Activated T-cell treated with anti-CD3 and anti-CD28 coated beads for 48 hours (primary cell): ENCODE measurements at places on chromosomes 1 and 21.
A peak's percentile ranks its signal among the peaks of the same experiment; 100 is the strongest.

DNA sequence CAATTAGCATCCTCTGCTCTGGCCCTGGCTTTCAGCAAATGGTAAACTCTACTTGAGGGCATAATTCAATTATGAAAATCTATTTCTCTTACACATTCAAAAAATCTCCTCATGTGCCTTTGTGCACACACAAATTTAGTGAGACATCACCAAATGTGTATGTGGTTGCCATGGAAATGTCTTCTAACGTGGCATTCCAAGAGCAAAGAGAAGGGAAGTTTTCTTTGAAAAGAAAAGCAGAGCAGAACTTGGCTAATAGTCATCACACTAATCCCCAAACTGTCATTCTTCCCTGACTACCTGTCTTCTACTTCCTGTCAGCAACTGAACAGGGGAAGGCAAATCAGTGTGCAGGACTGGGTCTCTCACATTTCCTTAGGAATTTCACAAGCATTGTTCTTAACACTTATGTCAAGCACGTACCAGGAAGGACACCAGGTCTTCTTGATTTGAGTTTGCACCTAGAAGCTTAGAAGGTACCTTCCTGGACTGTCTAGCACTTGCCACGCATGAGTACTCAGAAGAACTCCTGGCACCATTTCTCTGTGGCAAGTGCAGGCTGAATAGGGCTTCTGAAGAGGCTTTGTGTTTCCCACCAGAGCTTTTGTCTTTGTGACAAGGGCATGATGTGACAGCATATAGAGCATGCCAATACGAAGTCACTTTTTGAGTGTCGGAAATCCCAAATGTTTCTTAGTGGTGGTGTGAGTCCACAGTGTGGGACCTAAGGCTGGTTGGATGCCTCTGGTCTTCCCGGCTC is 32.3 kb downstream of the MAN1C1 start:
- DNase-seq, result no peak

- no peak for DNase-seq
Measured at GRCh38 chr1:102724741-102725140, 383.6 kb downstream of the COL11A1 start.

- no peak for DNase-seq
Measured at GRCh38 chr1:203954788-203955552, 93.6 kb downstream of the SNRPE start.

DNA sequence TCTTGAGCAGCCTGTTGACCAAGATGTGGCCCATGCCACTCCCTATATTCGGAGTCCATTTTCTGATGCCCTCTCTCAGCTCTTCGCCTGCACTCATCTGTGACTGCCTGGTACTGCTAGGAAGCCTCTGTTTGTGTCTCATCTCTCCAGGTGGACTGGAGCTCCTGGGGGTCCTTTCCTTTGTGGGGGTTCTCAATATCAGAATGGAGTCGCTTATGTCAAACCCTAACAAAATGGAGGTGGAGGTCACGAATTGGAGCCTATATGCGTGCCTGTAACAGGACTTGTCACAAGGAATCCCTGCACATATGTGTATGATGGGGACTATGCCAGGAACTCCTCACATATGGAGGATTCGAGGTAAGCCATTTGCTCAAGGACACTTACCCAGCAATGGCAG is 46.7 kb upstream of the ATP5PO start:
- no peak for DNase-seq

- DNase-seq, result no peak
Measured at GRCh38 chr1:31788825-31789256, 24.7 kb upstream of the ADGRB2 start.

GRCh38 chr1:208336137-208336518 is 91.9 kb upstream of the PLXNA2 start:
- DNase-seq, result no peak

- no peak for DNase-seq
Measured at GRCh38 chr1:1348420-1349255, 580 bp downstream of the DVL1 start.

GRCh38 chr1:101241485-101242225 is 4.8 kb downstream of the S1PR1 start:
- no peak for DNase-seq

DNA sequence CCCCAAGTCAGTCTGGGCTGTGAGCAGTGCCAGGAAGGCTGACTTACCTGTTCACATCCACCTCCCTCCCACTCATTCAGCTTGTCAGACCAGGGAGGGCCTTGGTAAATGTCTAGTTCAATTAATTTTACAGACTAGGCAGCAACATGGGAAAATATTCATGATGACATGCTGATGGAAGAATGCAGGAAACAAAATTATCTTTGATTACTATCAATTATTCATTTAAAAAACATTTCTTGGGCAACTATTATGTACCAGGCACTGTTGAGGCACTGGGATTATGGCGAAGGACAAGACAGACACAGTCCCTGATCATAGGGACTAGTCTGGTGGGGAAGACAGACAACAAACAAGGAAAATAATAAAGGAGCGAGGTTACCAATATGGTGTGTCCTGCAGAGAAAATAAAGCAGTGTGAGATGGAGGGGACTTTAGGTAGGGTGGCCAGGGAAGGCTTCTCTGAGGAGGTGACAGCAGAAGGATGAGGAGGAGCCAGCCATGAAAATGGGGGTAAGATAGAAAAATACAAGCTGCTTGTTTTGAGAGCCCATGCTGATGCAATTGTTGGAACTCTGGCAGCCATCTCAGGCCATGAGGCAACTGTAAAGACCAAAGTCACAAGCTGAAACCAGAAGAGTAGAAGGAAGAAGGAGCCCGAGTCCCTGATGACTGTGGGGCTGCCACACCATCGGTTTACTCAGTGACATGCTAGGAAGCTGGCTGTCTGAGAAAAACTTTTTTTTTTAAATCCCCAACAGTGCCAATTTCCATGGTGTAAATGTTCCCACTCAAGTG is 14.0 kb downstream of the TRIM62 start:
- no peak for DNase-seq

DNA sequence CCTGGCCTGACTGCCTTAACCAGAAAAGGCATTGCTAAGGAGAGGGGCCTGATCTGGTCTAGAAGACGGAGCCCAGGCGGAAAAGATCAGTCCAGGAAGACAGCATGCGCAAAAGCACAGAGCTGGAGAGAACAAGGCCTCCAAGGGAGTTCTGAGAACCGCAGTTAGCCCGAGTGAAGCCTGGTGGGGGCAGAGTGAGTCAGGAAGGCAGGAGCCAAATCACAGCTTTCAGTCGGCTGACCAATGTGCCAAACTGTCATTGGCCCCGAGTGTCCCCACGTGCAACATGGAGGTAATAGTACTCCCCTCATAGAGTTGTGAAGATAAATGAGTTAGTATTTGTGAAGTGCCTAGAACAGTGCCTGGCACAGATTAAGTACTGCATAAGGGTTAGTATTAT is 1.2 kb upstream of the TSPAN2 start:
- DNase-seq, result no peak

DNA sequence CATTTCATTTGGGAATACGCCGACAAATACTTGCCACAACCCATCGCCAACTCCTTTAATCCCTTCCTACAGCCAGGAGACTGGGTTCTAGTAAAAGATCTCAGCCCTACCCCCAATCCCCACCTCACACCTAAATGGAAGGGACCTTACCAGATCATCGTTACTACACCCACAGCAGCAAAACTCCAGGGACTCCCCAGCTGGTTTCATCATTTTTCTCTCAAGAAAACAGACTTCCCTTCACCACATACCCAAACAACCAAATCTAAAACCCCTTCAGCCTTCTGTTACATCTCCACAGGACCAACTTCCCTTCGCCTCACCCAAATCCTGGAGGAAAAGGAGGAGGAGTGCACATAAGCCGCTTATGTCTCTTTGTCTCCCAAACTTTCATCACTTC is 23.7 kb upstream of the SLC2A5 start:
- DNase-seq, result no peak

GRCh38 chr1:23108918-23109533 is 59.6 kb downstream of the LUZP1 start:
- no peak for DNase-seq

- no peak for DNase-seq
Measured at GRCh38 chr21:32572574-32573420, 12.5 kb downstream of the TCP10L start.

- DNase-seq, result no peak
Measured at GRCh38 chr1:89966656-89967055, 28.3 kb upstream of the ZNF326 start.

GRCh38 chr1:50023292-50024159 is at the start of gene AGBL4:
TSS of gene AGBL4 (minus strand) at chr1:50023954.
- peak; percentile 15 for DNase-seq

GRCh38 chr1:26127235-26128163 is 15.9 kb downstream of the PDIK1L start:
- DNase-seq, result no peak

DNA sequence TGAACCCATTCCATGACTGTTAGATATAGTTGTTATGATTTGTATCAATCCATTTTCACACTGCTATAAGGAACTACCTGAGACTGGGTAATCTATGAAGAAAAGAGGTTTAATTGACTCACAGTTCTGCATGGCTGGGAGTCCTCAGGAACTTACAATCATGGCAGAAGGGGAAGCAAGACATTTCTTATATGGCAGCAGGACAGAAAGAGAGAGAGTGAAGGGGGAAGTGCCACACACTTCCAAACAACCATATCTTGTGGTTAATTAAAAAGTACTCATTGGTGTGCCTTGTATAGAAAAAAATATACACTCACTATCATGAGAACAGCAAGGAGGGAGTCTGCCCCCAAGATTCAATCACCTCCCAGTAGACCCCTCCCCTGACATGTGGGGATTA is 137.6 kb upstream of the NBPF11 start:
- no peak for DNase-seq

DNA sequence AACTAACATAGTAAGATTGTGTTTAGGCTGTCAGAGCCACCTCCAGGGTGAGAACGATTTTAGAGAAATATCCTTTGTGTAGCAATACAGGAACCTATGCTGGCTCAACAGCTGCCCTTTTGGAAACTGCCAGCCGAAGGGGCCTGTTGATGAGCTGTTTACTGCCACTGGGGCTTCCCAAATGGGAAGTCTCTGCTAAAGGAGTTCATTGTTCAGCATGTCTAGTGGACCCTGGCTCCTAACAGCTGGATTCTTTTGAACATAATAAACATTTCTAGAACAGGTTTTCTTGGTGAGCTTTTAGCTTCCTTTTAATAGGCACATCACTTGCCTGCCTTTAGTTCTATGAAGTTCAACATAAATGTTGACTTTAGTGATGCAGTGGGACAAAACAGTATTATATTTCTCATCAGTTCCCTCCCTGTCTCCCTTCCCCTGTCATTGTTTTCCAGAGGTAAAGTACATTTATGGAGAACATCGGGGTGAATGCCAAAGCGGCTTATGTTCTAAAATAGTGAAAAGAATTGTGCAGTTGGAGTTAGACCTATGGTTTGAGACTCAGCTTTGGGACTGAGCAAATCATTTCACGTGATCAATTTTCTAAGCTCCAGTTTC is 57.4 kb downstream of the UCK2 start:
- no peak for DNase-seq

- no peak for DNase-seq
Measured at GRCh38 chr1:235865565-235866204, 1.0 kb downstream of the LYST start.

DNA sequence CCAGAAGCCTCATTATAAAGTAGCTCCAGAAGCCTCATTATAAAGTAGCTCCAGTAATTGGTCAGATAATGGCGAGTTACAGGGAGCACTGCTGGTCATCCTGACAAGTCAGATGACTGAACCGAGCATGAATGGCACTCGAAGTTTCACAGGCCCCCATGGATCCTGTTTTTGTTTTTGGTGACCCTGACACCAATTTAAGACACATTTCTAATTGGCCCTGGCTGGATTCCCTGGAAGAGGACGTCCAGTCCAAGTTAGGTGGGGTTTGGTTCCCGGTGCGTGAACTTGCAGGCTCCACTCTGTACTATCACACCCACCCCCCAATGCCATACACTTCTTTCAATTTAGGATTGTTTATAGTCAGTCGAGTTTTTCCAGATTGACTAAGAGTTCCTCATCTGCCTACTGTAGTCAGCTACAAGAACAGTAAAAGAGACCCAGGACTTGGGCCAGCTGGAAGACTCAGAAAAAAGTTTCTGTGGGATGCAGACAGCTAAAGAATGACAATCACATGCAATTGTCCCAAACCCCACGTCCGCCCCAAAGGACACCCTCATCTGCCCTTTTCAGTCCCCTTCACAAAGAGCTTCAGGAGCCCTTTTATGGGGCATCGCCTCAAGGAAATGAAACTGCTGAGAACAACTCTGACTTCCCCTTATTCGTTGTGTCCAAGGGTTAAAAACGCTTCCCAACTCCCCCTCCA is 2.7 kb downstream of the DHRS3 start:
- no peak for DNase-seq

- DNase-seq, result no peak
Measured at GRCh38 chr21:32392299-32392879, 423 bp downstream of the URB1 start.

DNA sequence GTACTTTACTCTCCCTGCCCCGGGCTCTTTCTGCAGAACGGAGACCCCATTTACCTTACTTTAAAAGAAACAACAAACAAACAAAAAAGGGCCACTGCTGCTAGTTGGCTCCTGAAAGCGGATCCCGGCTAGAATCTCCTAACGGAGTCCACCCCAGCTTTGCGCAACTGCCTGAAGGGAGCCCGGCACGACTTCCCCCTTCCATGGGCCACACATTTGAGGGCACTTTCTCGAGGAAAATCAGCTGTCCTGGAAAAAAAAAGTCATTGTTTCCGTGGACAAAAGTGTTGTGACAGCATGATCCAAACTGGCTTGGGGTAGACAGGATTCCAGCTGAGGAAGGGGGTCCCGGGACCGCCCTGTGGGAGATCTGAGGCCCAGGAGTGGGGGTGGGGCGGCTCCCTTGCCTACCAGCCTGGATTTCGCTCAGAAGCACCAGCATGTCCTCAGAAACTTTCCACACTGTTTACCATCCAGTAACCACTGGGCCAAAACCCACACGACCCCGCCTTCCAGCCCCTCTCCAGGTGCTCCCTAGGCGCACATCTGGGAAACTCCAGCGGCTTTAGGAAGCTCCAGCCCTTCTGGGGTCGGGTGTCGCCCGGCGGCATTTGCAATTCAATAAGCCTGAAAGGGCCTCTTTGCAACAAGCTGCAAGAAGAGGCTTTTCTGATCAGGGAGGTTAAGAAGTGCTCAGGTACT is 4.8 kb downstream of the RIPK4 start:
- no peak for DNase-seq

- DNase-seq, result no peak
Measured at GRCh38 chr1:185426848-185427247, 109.8 kb upstream of the IVNS1ABP start.
